ENCODE measurements at places on chromosomes 1 and 21.
A peak's percentile ranks its signal among the peaks of the same experiment; 100 is the strongest.

DNA sequence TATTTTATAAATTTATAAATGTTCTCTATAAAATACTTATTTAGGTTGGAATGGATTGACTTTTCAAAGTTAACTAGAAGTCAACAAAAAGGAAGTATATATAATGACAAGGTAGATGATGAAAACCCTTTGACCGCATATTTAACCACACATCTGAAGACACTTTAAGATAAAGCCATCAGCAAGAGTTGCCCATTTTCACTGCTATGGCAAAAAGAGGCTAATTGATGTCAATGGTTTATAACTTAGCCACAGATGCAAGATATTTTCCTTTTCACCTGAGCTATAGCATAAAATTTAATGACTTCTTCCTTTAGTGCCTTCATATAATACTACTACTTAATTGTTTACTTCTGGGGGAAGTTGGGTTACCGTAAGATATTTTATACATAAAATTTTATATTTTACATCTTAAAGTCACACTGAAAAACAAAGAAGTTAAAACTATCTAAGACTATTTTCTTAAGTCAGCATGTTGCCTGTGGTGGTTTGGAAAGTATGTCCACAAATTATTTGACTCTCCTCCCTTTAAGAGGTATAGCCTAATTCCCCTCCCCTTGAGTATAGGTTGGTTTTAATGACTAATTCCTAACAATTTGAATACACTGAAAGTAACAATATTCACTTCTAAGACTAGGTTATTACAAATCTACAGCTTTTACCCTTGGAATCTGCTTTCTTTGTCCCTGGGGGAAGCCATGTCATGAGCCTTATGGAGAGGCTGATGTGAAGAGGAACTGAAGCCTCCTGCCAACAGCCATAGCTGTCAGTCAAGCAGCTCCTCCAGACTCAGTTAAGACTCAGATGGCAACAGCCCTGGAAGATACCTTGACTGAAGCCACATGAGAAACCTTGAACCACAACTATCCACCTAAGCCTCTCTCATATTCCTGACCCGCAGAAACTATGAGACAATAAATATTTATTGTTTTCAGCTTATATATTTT is 40.3 kb upstream of the LRRC8B start:
- DNase-seq: no peak

DNA sequence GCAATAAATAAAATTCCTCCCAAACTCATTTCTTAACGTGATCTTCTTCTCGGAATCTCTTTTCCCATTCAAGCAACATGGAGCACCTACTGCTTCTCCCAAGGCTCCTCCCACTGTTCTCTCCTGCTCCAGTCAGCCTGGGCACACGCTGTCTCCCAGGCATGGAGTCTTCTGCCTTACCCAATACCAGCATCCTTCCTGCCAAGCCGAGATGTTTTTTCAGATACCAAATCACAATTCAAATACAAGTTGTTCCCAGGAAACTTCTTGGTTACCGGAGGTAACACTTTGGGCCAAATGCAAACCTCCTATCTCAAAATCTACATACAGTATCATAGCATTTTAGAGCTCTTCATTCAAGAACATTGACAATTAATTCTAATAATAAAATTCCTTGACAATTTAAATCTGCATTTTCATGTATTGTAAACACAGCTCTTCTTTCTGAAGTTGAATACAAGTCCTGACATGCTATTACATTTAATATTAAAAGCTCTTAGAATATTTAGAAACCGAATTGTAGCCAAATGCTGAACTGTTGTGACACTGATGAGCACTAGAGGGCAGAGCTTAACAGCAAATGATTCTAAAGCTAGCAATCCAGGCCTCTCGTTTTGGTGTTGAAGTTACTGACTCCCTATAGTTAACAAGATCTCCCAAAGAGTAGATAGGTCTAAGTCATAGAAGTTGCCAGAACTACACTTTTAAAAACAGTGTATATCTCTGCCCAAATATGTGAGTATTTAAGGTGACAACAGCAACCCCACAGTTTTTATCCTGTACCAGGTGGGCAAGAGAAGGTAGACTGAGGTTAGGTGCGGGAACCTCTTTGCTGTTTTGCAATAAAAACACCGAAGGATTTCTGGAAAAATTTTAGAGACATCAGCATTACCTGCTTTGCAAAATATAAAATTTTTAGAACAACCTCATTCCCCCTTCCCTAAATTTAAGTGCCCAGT is 52.3 kb downstream of the BCAR3 start:
- DNase-seq: peak; percentile 78

DNA sequence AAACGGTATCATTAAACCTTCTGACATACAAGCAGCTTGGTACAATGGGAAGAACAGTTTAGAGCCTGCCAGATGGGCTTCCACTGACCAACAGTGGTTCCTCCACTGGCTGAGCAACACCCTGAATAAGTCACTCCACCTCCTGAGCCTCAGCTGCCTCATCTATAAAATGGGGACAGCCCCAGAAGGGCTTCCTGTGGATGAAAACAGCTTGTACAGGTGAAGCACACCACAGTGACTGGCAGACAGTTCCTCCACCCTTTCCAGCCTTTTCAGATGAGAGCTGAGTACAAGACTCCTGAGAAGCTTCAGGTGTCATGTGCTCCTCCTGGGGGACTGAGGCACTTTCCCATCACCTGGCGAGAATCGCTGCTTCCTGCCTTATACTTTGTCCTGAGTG is 2.1 kb downstream of the CAPZB start:
- DNase-seq: peak; percentile 60

DNA sequence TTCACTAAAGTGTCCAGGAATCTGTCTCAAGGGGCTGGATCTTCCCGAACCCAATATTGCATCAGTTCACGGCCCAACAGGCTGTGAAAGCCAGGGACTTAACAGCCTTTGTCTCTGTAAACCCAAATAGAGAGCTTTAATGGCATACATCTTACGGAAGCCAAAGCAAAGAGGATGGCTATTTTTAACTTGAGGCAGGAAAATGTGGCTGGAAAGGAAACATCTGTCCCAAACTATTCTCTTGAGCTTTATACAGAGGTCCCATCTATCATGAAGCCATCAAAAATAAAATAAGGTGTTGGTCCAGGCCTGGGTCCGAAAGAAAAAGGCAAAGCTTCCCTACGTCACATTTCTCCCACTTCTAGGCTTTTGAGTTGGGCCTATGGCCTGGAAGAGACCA is 7.7 kb upstream of the CD34 start:
- no peak for DNase-seq

DNA sequence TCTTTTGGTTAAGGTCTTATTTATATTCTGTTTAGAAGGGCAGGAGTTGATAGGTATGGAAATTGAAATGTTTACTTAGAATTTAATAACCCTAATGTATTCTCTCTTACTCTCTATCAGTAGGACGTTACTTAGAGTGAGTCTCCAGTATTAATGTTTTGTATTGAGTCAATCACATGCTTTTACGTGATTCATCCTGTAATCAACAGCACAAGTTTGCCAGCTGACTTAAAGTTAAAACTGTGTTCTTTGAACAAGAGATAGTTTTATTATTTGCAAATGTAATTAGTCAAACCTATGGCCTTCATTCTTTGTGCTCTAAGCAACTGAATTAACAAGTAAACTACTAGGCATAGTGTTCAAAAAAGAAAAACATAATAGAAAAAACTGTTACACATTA is 57.3 kb downstream of the PKN2 start:
- no peak for DNase-seq

GRCh38 chr1:160238408-160238807 is 23.9 kb downstream of the DCAF8 start:
- DNase-seq: no peak

DNA sequence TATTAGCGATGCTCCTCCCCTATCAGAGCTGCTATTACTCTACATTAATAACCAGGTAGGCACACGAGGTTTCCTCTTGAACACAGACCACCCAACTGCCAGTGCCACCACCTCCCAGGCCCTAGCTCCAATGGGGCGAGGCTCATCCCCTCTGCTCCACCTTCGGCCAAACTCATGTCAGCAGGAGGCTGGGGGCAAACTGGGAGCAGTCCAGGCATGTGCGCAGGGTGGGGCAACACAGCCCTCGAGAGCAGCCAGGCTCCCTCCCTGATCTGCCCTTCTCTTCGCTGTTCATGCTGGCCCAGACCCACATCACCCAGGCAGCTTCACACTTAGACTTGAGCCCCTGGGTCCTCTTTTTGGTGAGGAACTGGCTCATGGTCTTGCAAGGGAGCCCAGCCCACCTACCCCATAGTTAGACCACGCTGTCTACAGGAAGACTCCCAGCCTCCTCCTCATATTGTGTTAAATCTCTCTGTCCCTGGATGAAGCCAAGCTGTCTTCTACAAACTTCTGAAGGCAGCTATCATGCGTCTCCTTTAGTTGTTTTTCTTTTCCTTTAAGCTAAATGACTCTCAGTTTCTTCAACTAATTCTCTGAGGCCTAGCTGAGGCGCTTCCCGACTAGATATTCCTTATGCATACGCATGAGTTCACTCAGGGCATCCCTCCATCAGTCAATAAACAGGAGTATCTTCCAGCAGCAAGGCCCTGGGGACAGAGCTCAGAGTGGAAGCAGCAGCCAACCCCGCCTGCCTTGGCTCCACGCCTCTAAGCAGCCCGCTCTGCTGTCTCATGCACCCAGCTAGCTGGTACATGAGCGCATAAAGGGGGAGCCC is 12.0 kb downstream of the TMEM9 start:
- no peak for DNase-seq

DNA sequence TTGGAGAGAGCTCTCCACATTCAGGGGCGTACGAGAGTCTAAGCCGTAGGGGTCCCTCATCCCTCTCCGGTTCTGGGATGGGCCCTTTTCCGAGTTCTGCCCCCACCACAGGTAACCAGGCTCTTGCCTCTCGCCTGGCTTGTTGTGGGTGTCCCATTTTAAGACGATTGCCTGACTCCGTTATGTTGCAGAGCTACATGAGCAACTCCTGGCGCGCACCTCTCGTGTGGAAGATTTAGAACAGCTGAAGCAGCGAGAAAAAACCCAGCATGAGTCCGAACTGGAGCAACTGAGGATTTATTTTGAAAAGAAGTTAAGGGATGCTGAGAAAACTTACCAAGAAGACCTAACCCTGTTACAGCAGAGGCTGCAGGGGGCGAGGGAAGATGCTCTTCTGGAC is 29.0 kb downstream of the PCNT start:
- no peak for DNase-seq

DNA sequence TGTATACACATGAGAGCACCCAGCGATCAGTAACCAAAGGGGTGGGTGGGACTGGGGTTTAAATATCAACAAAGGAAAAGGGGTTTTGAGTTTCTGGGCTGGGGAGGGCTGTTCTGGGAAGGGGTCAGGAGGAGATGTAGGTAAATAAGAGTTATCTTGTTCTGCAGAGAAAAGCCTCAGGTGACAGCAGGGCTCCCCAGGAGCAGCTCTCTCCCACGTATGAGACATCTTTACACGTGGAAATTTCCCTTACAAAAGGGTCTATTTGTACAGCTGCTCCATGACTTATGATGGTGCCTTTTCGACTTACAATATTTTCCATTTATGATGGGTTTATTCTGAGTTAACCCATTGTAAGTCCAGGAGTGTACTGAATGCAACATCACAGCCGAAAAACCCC is 16.3 kb upstream of the PADI2 start:
- no peak for DNase-seq

GRCh38 chr1:41537788-41538351 is 53.4 kb upstream of the EDN2 start:
- no peak for DNase-seq

- DNase-seq: no peak
These were observed 47.1 kb downstream of the ELK4 start for GRCh38 chr1:205584732-205585131.
